Cardiac fibroblast (primary cell): ENCODE measurements at places on chromosomes 1 and 21.
A peak's percentile ranks its signal among the peaks of the same experiment; 100 is the strongest.

DNA sequence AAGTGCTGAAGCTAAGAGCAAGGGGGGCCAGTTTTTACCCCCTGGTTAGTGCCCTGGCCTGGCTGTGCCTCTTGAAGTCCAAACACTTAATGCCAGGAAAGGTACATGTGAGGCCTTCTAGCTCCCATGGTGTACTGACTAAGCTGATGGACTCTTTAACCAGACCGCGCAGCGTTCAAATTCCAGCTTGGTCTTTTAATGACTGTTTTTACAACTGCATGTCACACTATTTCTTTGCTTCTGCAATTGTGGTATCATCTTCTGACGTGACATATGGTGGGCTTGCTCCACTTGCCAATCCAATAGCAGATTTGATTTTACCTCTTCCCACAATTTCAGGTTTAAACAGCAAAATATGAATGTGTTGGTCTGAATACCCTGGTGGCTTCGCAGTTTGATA is 197.3 kb downstream of the HUNK start:
- DNase-seq = no peak

- DNase-seq = peak; percentile 53
Measured at GRCh38 chr1:21175324-21175669, 1.4 kb downstream of the EIF4G3 start.

DNA sequence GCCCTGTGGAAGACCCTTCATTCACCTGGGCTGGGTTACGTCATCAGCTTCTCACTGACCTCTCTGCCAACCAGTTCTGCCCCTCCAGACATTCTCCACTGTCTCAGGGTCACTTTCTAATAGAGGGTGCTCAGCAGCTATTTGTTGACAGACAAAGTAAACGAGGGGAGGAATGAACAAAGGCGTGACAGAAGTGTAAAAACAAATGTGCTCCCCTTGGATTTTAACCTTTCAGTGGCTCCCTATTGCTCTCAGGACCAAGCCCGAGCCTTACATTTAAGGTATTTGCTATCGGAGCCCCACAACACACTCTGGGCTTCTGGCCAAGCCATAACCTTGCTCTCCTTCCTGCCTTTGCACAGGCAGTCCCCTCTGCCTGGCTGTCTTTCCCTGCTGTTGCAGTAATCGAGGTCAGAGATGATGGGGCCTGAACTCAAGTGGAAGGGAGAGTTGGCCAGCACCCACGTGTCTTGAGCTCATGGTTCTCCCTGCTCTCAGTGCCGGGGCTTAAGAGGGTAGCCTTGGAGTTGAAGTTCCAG is 9.3 kb upstream of the MARCKSL1 start:
- DNase-seq = peak; percentile 39

DNA sequence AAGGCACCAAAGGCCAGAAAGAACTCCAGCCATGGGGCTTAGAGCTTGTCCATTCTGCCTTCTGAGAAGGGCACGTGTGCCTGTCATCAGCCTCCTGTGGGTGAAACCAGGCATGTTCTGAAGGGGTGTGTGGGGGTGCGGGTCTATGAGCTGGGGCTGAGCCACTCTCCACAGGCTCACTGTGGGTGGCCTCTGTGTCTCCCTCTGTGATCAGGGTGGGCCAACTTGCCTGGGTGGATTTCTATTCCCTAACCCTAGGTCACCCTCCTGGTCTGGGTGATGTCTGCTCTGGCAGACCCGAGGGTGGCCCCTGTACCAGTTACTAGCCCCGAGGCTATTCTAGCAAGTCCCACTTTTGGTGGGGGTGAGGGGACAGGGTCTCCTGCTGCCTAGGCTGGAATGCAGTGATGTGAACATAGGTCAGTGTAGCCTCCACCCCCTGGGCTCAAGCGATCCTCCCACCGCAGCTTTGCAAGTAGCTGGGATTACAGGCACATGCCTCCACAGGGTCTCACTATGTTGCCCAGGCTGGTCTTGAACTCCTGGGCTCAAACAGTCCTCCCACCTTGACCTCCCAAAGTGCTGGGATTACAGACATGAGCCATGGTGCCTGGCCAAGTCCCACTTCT is 94.4 kb downstream of the TRIM11 start:
- no peak for DNase-seq

DNA sequence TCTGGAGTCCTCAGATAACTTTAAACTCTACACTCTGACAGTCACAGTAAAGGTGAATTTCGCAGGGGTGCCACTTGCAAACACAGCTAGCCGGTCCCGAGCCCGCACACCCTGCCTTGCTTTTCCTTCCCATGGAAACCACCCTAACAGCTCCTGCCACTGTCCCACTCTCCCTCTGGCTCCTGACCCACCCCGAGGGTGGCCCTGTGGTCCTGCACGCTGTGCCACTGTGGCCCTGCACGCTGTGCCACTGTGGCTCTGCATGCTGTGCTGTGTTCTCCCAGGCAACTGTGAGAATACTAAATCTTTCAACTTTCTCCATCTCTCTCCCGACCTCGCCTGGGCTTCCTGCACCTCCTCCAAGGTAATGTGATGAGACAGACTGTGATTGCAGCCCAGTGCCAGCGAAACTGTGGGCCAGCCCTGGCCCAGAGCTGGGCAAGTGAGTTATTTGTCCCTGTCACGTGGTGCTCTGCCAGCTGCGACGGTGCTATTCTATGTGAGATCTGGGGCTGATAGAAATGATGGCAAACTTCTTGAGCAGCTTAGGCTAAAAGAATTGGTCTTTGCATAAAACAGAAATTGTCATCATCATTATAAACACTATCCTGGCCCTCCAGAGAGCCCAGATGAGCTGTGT is 63.4 kb upstream of the TARBP1 start:
- DNase-seq = no peak

DNA sequence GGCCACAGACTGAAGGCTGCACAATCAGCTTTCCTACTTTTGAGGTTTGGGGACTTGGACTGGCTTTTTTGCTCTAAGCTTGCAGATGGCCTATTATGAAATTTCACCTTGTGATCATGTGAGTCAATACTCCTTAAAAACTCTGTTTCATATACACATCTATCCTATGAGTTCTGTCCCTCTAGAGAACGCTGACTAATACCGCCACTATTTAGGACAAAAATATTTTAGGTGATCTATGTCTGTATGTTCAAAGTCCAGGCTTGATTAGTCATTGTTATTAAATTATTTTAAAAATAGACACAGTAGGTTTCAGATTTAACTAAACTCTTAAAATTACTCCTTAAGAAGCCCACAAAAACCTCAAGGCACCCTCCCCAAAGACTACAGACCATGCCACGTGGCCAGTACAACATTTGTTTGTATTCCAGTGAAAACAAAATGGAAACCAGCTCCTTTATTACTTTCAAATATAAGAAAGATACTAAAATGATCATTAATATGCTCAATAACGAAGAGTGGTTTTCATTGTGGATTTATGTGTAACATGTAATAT is 63.1 kb downstream of the TMPRSS15 start:
- DNase-seq = no peak

- DNase-seq = no peak
Measured at GRCh38 chr1:216935901-216936300, 212.7 kb upstream of the ESRRG start.

DNA sequence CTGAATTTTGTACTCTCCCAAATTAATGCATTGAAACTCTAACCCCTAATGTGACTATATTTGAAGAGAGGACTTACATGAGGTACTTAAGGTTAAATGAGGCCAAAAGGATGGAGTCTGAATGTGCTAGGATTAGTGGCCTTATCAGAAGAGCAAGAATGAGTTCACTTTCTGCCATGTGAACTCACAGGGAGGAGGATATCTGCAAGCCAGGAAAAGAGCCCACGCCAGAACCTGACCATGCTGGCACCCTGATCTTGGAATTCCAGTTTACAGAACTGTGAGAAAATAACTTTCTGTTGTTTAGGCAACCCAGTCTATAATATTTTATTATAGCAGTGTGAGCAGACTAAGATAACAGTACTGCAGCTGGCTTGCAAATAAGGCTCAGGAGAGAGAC is 12.2 kb upstream of the FASLG start:
- DNase-seq = no peak

GRCh38 chr1:204826970-204827369 is 43.7 kb upstream of the NFASC start:
- no peak for DNase-seq

DNA sequence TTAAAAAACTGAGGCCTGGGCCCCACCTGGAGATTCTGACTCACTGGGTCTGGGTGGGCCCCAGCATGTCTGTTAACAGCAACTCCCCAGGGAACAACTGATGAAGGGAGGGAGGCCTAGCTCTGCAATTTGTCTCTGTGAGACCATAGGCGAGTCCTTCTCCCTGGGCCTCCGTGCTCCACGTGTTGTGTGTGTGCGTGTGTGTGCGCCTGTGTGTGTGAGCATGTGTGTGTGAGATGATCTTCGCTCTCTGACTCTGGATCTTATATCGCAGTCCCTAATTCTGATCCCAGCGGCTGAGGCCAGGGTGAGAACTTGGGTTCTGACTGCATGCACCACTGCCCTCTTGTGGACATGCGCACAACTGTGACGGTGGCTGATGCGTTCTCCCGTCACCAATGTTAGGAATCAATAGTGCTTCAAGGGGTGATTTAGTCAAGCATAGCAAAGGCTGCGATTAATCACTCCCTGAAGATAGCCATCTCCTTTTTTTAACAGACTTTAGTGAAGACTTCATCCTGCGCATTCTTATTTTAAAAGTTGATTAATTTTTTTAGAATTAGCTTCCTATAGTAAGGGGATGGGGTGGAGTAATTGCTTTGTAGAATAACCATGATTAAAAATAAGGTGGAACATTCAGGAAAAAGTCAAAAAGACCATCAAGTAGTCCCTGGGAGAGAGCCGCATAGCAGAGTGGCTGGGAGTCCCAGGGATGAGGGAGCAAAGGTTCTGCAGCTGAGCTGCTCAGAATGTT is 62.4 kb upstream of the USP24 start:
- peak; percentile 80 for DNase-seq

DNA sequence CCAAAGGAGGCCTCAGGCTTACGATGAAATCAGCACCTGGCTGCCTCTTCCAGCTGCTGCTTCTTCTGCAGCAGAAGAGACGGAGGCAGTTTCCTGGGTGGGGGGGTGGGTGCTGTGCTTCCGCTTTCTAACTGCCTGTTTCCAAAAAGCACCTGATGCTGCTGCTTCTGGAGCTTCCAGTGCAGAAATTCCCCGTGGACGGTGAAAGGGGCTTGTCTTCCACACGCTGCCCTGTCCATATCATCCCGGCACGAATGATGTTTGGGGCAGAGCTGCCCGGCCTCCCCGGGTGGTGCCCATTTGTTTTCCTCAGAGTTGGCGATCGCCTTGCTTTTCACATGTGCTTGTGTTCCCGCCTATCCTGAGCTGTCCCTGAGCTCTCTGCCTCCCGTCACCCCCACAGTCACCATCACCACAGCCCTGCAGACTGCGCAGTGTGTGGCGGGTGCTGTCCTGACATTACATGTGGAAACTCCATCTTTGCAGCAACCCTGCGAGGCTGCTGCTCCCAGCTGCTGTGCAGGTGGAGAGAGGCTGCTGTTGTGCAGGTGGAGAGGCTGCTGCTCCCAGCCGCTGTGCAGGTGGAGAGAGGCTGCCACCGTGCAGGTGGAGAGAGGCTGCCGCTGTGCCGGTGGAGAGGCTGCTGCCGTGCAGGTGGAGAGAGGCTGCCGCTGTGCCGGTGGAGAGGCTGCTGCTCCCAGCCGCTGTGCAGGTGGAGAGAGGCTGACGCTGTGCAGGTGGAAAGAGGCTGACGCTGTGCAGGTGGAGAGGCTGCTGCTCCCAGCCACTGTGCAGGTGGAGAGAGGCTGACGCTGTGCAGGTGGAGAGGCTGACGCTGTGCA is 1.8 kb downstream of the TTLL10 start:
- DNase-seq = no peak

- no peak for DNase-seq
Measured at GRCh38 chr1:44776730-44777068, 1.4 kb downstream of the RPS8 start.

DNA sequence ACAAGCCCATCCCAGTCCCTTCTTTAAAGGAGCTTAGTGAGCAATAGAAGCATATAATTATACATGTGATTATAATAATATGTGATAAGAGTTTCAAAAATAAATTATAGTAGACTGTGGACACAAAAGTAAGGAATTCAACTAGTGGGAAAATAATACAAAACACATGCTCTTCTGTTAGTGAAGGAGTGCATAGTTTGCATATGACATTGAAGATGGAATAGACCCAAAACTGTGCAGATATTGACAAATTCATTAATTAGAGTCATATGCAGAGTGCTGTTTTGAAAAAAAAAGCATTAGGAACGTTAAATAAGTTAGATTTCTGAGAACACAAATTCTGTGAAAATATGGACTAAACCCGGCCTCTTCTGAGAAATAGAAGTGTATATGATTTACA is 278.8 kb downstream of the ASTN1 start:
- no peak for DNase-seq

DNA sequence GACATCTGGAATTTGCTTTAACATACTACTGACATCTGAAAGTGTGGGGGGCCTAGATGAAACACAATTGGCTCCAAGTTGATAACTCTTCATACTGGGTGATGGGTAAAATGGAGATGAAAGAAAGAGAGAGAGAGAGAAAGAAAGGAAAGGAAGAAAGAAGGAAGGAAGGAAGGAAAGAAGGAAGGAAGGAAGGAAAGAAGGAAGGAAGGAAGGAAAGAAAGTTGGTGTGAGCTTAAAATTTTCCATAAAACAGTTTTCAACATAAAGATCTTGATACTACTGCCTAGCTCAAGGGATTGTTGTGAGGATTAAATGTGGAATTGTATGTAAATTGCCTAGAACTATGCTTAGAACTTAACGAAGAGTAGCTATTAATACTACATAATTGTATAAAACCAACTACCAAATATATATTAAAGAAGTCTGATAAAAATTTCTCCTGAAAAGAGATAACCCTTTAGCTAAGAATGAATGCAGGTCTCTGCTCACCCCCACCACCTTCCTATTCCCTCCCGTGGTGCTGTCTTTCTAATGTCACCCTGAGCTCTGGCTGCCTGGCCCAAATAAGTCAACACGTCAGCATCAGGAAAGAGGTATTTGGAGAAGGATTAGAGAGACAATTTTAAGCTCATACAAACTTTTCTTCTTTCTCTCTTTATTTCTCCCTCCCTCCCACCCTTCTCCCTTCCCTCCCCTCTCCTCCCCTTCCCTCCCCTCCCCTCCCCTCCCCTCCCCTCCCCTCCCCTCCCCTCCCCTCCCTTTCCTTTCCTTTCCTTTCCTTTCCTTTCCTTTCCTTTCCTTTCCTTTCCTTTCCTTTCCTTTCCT is 89.3 kb upstream of the SGIP1 start:
- no peak for DNase-seq

DNA sequence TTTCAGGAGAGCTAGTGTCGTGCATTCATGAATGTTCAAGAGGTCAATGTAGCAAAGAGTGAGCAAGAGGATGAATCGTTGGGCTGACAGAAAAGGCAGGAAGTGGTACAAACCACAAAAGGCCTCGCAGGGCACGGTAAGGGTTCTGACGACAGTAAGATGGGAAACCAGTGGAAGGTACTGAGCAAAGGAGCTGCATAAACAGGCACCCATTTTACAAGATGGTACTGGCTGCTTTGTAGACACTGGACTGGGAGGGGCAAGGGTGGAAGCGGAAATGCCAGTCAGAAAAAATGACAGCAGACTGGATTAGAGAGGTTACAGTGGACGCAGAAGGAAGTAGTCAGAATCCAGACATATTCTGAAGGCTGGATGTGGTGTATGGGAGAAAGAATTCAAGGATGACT is 123.5 kb downstream of the PTPN14 start:
- peak; percentile 95 for DNase-seq
